Stimulated activated CD8-positive, alpha-beta memory T cell treated with anti-CD3 and anti-CD28 coated beads, Interleukin-7, amount 100 ng/mL, for 1 hour (primary cell): ENCODE measurements at places on chromosomes 1 and 21.

DNA sequence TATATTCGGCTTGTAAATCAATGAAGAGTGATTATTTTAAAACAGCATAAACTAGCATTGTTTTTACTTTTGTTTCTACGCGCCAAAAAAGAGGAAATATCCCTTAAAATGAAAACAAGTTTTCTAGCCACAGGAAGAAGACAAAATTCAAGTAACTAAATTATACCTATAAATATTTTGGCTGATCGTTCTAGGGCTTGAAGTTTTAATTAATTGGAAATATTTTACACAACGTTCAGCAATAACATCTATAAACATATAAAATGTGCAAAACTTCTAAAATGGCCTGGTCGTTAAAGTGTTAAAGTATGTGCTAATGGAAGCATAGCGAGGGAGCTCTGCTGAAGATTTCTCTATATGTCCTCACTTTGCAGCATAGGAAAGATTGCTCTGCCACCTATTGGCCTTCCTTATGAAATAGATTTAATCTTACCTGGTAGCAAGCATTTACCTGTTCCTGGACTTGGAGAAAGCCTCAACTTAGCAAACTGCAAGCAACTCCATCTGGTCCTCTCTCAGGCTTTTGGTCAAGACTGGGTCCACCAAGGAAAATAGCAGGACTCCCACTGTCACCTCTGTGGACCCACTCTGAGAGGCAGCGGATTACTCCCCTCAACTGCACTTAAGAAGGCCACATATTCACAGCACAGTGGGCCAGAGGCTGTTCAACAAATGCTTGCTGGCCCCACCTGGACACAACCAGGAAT lies 351.3 kb upstream of the RUNX1 start:
- no peak for DNase-seq

- DNase-seq: no peak
These were observed 12.0 kb upstream of the KCNE2 start for GRCh38 chr21:34351786-34352241.

DNA sequence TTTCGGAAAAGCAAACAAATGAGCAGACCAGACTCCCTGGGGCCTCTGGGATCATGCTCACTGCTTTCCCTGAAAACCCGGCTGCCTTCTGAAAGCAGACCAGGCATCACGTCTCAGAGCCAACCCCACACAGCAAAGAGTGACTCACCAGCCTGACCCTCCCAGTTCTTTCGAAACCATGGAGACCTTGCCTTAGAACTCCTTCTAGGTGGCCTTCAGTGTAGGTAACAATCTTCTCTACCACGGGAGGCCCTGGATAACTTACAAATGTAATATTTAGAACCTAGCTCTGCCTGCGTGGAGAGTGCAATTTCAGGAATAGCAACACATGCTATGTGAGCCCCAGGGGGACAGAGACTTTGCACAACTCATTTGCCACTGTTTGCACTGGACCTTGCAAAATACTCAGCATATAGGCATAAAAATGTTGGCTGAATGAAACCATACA lies 105.2 kb downstream of the SUSD4 start:
- no peak for DNase-seq

DNA sequence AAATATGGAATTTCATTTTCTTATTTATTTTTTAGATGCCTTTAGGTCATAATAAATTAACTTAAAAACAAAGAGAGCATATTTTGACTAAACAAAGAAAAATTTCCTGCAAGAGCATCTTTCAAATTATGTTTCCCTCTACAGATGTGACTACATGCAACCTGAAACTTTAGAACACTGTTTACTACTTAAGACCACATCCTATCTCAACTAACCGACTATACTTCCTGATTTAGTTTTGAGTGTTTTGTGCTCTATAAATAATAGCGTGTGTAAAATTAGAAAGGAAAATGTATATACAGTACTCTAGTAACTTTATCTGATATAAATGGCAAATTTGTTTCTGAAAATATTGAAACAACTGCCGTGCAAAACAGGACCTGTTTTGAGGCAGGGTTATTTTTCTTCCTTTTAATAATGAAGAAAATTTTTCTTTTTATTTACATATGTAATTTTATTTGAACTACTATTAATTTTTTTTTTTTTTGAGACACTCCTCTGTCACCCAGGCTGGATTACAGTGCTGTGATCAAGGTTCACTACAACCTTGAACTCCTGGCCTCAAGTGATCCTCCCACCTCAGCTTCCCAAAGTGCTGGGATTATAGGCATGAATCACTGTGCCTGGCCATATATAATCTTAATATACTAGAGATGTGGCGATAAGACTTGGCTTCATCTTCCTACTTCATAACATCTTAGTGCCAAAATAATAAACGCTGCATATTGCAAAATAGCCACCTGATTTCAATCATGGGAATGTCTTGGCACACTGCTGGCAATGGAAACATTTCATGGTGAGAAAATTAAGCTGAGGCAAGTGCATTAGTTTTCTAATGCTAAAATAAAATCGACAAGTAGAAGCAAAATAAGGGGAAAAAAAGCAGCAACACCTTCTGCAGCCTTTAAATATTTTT lies 12.3 kb downstream of the ZRANB2 start:
- no peak for DNase-seq

GRCh38 chr1:181513786-181514297 lies 30.5 kb downstream of the CACNA1E start:
- no peak for DNase-seq

DNA sequence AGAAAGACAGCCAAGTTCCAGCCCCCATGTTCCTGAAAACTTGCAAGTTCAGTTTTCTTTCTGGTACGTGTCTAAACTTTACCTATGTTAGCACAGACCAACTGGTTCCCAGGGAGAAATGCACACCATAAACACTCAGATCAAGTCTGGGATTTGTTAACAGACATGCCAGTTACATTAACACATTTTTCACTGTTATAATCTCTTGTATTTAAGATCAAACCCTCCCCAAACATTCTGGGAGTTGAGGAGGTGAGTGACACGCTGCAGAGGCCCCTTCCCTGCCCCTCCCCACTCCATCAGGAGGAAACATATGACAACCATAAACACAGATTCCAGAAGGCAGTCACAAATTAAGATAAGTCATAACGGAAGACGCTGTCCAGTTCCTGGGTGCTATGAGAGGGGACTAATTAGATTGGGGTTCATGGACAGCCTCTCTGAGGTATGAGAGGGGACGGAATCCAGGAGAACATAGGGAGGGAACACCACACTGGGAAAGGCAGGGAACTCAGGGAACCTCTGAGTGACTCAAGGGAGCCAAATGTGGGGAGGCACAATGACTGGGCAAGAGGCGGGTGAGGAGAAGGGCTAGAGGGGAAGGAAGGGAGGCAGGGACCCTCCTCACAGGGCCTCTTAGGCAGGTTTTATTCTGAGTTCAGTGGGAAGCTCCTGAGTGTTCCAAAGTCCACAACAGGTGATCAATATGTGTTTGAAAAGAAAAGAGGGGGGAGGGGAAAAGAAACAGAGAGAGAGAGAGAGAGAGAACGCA lies 25.0 kb downstream of the DUSP10 start:
- no peak for DNase-seq

DNA sequence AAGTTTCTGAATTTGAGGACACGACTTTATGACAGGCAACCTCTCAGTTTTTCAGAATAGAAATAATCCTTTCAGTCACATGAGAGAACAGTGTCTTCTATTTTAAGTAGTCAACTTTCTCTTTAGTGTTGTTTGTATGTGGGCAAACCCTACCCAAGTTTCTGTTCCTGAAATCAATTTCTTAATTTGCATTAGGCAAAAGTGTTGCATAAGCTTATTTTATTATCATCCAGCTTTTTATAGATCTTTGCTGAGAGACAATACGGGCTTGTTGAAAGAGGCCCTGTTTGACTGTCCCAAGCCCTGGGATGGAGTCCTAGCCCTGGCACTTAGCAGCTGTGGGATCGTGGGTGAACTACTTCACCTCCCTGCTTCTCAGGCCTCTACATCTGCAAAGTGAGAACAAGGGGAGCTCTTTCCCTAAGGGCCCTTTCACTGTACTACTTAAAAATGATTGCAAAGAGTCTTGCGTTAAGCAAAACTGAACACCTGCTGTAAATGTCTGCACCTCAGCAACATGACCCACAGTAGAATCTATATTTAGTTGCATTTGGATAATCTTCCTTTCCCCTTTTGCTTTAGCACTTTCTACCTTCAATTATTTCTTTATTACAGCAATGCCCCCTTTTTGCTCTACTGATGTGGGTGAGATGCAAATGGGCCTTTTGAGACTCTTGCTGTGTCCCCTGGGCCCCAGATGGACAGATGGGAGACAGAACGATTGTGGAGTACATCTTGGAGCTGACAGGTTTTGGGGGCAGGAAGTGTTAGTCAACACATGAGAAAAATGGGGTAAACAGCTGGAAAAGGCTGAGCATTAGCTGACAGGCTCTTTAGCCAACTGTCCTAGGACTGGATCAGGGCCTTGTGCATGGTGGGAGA lies 41.0 kb upstream of the SCAF4 start:
- no peak for DNase-seq

GRCh38 chr1:27145934-27146354 lies 9.0 kb downstream of the SLC9A1 start:
- no peak for DNase-seq

- no peak for DNase-seq
These were observed 23.1 kb downstream of the HSD11B1 start for GRCh38 chr1:209727785-209728184.

DNA sequence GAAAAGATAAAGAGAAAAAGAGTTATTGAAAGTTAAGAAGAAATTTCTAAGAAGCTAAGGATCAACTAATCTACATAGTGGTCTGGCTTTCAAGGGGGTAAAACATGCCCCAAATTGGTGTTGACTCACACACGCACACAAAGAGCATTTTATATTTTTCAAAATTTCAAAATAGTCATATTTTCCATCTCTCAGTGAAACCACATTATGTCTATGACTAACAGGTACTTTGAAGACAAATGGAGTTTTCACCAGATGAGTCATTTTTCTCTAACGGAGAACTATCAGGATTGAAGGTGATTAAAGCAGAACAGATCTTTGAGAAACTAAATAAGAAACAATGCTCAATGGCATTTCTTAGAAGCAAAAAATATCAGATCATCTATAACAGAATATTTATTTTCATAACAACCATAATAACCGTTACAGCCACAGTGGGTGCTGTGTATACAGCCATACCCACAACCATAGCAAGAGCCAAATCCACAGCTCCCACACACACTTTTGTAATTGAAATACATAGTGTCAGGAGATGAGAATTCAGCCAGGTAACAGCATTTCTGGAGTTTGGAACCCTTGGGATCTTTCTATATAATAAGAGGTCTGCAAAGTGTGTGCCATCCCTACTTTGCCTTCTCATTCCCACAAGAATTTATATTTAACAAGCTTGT lies at the start of gene KRTAP21-3:
Gene KRTAP21-3 (minus strand): TSS at position 539 of the 671 bp plus-strand sequence. CDS start 18 bp downstream, at position 521.
- no peak for DNase-seq

GRCh38 chr1:113903501-113904292 lies 902 bp downstream of the AP4B1 start:
- no peak for DNase-seq

DNA sequence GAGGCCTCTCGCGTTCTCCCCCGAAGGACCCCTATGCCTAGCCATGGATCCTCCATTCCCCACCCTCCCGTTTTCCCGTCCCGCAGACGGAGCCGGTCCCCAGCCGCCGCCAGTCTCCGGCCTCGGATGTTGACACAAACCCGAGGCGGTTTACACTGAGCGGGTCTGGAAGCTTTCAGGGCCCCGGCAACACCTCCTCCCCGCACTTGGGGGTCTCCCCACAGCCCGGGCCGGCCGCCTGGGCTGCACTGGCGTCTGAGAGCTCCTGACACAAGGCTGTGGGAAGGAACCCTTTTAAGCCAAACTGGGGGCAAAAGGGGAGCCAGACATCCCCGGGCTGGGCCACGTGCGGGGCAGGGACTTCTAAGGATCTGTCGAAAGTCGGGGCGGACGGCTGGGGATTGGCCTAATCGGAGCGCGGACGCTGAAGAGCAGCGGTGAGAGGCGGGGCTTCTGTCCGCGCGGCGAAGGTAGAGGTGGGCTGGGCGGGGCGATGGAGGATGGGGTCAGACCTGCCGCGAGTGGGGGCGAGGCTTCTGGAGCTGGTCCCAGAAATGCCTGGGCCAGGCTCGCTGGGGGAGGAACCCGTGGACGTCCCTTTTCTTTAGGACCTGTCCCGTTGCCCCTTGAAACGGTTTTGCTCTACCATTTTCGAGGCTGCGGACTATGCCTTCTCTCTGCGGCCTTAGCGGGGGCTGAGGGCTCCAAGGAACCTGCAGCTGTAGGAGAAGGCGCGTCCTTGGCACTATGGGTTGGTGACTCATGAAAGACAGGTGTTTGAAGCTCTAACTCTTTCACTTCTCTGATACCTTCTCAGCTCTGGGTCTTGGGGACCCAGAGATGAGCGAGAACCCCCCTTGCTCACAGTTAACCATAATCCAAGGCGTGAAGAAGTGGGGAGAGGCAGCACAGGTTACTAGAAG lies 1.2 kb upstream of the HPCAL4 start:
- no peak for DNase-seq

GRCh38 chr1:171645553-171646248 lies 6.8 kb downstream of the MYOC start:
- DNase-seq: no peak

DNA sequence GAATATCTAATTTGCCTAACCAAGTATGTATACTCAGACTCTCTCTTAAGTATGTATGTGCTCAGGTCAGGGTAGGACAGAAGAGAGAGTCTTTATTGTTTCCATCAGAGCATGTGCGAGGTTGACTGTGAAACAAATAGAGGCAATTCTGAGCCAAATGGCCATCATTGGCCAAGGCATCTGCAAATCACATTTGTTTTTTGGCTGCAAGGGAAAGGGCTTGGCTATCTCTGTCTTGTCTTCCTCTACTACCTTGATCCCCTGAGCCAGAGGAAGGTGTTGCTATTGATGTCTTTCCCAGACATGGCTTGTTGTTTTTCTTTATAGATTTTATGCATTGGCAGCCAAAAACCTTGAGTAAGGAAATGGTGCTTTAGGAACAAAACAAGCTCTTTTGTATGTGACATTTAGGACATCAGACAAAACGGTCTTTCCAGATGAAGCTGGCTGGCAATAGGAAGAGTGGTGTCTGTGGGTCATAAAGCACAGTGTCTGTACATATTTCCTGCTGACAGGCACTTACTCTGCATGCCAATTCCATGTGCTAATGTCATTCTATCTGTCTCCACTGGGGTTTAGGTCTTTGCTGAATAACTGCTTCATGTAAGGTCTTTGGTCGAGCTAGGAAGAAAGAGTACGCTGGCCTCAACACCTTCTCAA lies 163.3 kb downstream of the BRINP2 start:
- no peak for DNase-seq

DNA sequence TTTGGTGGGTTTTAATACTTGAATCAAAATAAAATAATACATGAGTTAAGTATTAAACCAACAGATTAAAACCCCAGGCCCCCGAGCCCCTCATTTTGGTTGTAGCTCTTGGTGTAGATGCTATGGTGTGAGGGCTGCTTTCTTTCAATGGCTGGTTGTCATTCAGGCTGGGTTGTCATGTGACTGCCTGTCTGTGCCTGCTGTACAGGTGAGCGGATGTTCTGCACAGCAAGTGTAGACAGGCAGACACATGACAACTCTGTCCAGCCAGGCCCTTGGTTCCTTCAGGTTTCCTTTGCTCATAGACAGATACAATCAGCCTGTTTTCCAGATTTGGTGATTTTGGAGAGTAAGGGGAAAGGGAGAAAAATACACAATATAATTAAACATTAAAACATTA lies 281.9 kb upstream of the C1orf105 start:
- DNase-seq: no peak
